ENCODE measurements at places on chromosomes 7 and 10.

DNA sequence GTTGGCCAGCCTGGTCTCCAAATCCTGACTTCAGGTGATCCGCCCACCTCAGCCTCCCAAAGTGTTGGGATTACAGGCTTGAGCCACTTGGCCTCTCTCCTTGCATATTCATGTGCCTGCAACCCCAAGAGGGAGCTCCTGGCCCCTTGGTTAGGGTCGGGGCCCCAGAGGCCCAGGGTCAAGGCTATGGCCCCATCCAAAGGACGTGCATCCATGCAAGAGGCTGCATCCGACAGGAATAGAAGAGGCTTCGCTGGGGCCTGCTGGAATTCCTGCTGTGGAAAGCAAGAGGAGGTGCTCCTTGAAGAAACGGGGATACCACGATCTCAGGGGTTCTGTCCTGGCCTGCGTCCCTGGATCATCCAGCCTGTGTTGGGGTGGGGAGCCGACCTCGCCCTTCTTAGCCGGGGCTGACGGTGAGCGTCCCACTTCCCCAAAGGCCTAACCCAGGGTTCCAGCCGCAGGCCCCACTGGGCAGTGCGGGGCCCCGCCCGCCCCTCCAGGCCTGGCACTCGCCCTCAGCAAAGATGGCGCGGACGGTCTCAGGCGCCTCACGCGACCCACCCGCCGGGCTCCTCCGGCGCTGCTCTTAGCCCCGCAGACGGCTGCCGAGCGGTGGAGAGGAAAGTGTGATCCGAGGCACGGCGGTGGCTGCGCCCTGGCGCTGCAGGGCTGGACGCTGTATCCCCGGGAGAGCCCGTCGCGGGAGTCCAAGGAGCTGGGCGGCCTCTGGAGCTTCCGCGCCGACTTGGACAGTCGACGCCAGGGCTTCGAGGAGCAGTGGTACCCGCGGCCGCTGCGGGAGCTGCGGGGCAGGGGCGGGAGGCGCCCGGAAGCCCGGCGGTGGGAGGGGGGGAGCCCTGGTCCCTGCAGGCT lies 54.7 kb downstream of the ZNF727 start:
- no peak for DNase-seq

DNA sequence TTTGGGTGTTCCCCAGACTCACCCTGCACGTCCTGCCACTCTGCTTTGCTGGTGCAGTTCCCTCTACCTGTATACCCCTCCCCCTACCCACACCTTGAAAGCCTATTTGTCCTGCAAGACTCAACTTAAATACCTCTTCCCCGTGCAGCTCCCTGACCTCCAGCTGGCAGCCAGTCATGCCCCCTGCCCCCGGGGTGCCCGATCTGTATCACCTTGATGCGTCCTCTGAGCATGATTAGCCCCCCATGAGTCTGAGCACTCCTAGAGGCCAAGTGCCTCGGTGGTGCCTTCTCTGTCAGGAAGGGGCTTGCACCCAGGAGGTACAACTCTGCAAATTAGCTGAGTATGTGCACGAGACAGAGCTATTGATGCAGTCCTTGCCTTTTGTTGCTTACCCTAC lies 95.1 kb downstream of the RGS10 start:
- DNase-seq: no peak

- DNase-seq: no peak
These were observed 249.2 kb downstream of the ADK start for GRCh38 chr10:74400186-74400585.

DNA sequence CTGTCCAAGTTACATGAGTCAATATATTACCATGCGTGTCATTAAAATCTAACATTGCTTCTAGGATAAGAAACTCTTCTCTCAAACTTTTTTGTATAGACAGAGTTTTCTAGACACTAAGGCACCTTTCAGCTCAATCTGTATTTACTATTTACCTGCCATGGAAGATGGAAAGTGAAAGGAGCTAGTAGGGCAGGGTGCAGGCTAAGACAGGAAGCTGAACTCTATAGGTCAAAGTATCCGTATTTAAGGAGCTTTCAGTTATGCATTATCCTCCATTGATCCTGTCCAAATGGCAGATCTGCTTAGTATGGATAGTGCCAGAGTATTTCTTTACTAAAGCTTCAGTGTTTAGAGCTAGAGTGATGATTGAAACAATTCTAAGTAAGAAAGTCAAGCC lies 612.8 kb downstream of the IPMK start:
- no peak for DNase-seq

DNA sequence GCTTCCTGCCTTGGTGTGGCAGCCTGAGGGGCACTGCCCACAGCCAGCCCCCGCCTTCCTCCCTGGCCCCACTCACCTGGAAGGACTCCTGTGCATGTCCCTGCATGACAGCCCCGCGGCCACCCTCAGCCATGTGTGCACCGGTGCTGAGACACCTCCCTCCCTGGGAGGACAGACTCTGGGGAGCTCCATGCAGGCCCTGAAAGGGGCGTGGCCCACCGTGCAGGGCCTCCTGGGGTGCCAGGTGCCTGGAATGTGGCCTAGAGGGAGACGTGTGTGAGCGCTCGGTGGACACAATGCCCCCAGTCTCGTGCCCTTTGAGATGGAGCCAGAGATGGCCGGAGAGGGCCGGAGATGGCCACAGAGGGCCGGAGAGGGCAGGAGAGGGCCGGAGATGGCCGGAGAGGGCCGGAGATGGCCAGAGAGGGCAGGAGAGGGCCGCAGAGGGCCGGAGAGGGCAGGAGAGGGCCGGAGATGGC lies 59.1 kb upstream of the PPP2R2D start:
- DNase-seq: no peak

DNA sequence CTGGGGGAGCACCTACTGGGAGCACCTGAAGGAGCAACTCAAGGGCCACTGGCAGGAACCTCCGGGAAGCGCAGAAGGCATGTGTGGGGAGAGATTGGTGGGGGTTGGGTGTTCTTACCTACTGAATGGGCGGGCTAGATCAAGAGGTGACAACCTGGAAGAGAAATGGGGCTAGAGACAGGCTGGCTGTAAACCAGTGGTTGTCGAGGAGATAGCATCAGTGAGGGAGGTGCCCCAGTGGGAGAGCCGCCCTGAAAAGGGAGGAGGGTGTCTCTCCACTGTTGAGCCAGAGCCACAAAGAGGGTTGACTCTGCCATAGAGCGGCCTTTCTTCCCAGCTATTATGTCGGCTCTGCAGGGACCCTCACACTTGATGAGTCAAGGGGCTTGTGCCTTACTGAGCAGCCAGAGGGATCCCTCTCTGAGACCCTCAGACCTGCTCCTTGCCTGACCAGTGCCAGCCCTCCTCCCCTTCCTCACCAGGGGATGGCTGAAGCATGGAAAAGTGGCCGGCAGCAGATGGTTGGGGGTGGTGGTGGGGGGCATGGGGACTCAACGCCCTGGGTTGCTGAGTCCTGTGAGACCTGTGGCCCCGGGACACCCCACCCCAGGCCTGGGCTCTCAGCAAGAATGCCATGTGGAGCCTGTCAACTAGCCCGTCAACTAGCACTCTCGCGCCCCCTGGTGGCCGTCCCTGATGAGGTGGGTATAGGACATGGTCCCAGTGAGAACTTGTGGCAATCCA lies 36.4 kb upstream of the PURB start:
- peak; percentile 59 for DNase-seq

- no peak for DNase-seq
These were observed 8.7 kb upstream of the MTPAP start for GRCh38 chr10:30357806-30358205.

GRCh38 chr7:139875821-139876241 lies 46.8 kb downstream of the TBXAS1 start:
- no peak for DNase-seq

DNA sequence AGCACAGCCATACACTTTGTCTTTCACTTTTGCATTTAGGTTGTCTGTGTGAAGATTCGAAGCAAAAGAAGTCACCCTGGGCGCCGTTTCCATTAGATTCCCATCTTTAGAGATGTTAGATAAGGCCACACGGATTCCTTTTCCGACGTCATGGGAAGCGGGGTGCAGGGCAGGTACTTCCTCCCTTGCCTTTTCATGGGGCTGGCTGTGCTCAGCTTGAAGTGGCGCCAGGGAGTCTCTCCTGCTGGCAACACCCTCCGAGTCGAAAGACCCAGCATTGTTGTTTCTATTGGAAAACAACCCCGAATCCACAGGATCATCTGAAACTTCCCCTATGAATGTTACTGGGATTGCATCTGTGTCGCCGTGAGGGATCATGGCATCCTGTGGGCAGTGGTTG lies 246.4 kb upstream of the GRB10 start:
- no peak for DNase-seq

DNA sequence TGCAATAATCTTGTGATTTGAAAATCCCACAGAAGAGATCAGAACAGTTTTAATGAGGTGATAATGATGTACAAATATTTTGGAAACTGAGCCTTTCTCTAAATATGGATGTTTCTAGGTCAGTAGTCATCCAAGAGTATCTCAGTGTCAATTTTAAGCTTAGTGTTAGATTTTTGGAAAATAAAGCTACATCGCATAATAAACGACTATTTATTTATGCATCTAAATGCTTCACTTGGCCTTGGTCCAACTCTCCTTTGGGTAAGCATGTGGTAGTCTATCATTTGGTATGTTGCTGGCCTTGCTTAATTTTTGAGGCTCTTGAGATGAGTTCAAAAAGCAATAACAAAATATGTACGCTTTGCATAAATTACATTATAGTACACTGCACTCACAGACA lies 5.4 kb upstream of the PPP1R9A start:
- no peak for DNase-seq

DNA sequence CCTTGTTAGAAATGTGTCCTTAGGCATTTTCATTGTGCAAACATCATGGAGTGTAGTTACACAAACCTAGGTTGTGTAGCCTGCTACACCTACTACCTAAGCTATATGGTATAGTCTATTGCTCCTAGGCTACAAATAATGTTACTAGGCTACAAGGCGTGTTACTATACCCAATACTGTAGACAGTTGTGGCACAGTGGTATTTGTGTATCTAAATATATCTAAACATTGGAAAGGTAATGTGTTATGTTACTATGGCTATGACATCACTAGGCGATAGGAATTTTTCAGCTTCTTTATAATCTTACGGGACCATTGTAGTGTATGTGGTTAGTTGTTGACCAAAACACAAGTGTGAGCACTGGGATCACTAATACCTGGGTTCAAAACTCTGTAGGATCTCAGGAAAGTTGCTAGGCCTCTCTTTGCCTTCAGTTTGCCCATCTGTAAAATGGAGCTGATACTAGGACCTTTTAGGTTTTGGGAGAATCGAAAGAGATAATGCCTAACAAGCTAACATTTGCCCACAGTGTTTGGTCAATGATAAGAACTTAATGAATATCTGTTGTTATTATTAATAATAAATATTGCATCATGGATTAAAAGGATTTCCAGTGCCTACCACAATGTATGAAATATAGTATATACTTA lies 2.7 kb downstream of the BICC1 start:
- no peak for DNase-seq

DNA sequence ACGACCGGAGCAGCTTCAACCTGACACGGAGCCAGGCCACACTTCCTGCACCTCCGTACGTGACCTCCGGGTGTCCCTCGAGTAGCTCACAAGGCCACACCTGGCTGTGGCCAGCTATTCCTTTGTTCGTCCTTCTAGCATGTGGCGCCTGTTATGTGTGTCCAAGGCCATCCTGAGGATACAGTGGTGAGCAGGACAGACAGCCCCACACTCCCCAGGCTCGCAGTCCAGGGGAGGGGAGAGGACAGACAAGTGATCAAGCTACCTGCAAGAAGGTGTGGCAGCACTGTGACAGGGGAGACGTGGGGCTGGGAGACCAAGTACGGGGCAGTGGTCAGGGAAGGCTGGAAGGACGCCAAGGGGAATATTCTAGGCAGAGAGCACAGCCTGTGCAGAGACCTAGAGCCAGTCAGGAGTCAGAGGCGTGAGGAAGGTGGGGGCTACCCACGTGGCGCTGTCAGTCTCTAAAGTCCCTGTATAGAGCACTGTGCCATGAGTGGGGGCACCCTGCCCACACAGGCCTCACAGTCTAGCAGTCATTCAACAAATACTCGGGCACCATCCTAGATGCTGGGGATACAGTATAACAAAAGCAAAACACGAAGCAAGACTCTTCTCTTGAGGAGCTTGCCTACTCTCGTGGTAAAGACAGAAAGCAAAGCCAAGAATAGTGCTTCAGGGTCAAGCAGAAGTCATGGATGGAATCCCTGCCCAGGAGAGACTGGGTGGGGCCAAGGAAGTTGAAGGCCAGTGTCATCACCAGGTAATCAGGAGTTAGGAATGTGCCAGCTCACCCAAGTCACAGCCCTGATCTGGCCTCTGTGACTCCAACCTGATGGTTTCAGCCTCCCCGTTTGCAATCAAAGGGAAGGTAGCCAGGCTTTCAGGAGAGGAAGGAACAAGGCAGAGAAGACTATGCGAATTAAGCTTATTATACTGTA lies 58.6 kb downstream of the PROSER2 start:
- peak; percentile 94 for DNase-seq

GRCh38 chr7:115552766-115553165 lies 477.8 kb downstream of the TFEC start:
- no peak for DNase-seq

GRCh38 chr10:83990126-83990525 lies 149.2 kb upstream of the GHITM start:
- DNase-seq: no peak
